ENCODE measurements at places on chromosomes 6 and 20.

GRCh38 chr6:122494665-122495272 is 23.2 kb upstream of the SERINC1 start:
- DNase-seq, result no peak

DNA sequence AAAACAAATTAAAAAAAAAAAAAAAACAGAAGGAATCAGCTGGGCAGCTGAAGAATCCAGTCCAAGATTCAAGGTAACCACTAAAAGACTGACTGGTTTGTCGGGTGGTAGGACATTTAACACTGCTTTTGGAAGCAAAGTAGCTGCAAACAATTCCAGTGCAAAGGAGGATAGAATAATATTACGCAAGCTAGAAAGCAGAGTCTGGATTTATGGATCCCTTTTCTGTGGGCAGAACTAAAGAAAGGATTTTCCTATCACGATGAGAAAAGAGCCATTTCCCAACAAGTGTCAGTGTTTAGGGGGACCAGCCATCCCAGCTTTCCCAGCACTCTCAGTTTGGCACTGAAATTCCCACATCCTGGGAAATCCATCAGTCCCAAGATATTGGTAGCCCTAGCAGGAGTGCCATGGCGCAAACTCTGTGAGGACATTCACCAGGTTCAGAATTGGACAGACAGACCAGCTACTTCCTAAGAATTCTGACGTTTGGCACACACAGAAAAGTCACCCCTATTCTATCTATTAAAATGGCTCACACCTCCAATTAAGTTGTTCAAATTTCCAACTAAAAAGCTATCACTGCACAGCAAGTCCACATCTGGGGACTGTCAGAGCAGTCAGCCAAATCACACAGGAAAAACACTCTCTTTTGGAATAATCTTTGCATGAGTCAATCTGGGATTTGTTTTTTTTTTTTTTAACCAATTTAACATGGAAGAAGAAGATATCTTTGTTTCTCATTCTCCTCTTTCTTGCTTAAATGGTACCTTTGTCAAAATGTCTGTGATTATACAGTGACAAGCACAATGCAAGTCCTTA is 356.8 kb upstream of the ARID1B start:
- DNase-seq, result peak; percentile 22

DNA sequence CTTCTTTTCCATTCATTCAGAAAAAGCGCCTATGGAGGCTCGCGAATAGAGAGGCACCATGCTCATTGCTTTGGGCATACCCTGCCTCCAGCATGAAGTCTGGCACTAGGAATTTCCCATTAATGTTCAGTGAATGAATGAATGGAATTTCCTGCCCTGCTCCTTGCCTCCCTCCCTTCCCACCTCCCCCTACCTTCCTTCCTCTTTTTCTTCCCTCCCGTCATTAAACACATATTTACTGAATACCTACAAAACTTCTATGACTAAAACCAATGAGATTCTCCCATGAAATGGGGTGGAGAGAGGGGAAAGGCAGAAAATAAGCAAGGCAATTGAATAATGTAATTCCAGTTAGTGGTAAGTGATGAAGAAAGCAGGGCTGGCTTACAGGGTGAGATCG is 213.8 kb upstream of the AGPAT4 start:
- no peak for DNase-seq

- DNase-seq, result no peak
These were observed 67.6 kb upstream of the MPC1 start for GRCh38 chr6:166450167-166450873.

GRCh38 chr20:46673394-46674252 is 15.6 kb downstream of the TP53RK start:
- DNase-seq, result no peak

DNA sequence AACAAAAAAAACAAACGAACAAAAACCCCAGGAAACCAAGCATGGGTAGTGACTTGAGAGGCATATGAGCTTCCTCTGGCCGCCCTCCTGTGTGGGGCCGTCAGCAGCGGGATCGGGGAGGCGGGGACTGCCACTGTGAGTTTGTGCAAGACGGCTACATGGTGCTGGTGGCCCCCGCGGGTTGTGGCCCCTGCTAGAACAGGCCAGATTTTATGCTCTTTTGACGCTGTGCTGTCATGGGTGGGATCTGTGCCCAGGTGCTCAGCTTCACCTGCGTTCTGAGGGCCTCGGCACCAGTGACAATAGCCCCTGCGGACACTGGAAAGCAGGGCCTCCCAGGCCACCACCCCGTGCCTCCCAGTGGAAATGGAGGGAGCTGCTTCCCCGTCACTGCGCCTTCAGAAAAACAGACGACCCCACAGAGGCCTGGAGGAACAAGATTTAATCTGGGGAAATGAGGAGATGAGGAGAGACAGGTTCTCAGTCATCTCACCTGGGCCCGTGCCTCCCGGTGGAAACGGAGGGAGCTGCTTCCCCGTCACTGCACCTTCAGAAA is 4.7 kb upstream of the KCNQ2 start:
- DNase-seq, result no peak

- DNase-seq, result no peak
These were observed 57.4 kb upstream of the SLCO4A1 start for GRCh38 chr20:62584671-62585460.

DNA sequence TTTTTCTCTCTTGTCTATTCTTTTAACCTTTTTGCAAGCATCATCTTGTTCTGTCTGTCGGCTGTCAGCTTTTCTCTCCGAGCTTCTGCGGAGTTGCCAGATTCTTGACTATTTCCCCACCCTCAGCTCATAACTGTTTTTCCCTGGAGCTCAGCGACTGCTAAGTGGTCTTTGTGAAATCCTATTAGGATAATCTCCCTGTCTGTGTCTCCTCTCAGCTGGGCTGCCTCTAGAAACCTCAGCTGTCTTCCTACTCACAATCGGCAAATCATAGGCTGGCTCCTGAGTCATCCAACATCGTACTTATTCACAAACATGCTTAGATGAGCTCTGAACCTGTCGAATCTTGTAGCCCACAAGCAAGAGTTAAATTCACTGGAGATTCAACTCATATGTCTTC is 332.3 kb downstream of the PTPRT start:
- no peak for DNase-seq

- DNase-seq, result peak; percentile 57
These were observed 71.5 kb downstream of the HFE start for GRCh38 chr6:26158581-26159356.

GRCh38 chr20:16758454-16759180 is 10.5 kb downstream of the OTOR start:
- no peak for DNase-seq

DNA sequence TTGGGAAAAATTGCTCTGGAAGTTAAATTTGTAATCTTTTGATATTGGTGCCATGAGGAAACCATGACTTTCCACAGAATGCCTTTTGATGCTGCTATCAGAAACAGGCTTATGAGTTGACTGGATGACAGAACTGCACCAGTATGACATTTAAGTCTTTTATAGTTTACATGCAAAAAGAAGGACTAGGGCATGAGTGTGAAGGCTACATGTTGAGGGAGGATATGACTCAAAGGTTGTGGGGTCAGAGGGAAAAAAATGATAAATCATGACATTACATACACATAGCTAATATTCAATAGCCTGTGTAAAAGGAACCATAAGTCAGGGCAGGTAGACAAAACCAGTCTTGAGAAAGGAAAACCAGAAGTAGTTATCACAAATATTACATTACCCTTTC is 182.2 kb downstream of the COL12A1 start:
- no peak for DNase-seq

GRCh38 chr20:50098259-50098658 is 14.7 kb downstream of the UBE2V1 start:
- no peak for DNase-seq

- DNase-seq, result no peak
These were observed 15.5 kb downstream of the RTF2 start for GRCh38 chr20:56483970-56484369.

GRCh38 chr6:100057941-100058340 is 63.9 kb upstream of the MCHR2 start:
- no peak for DNase-seq

DNA sequence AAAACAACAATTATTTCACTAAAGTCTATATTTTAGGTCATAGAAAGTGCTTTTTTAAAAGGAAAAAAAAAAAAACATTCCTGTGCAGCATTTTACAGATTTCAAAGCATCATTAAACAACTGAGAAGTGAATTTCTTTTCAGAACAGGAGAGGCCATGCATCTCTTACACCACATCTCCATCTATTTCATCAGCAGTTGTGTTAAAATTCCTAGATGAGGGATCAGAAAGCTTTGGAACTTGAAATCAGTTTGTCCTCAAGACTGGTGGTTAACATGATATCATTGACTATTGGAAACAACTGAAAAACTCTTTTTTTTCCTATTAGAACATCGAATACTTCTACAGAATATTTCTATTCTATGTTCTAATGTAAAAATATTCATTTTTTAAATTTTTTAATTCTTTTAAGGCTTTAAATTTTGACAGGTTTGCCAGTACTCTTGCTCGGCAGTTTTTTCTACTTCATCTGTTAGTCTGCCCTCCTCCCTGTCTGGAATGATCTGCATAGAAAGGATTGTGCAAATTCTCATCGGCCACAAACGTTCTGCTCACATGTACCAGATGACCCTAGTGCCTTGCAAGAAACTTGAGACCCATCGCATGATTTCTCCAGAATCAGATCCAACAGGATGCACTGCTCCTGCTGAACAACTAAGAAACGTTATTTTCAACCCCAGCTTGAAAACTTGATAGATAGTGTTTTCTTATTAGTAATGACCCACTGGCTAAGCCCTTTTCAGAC is 411.0 kb upstream of the AGPAT4 start:
- no peak for DNase-seq

GRCh38 chr6:87391334-87391733 is 16.4 kb upstream of the CFAP206 start:
- peak; percentile 23 for DNase-seq

GRCh38 chr6:66995669-66996068 is 1288.6 kb upstream of the EYS start:
- DNase-seq, result no peak

GRCh38 chr6:90870561-90870960 is 283.7 kb upstream of the MAP3K7 start:
- DNase-seq, result no peak

- no peak for DNase-seq
These were observed 1166.3 kb upstream of the CITED2 start for GRCh38 chr6:140540743-140541142.

- no peak for DNase-seq
These were observed 68.6 kb downstream of the GFOD1 start for GRCh38 chr6:13418844-13419243.

DNA sequence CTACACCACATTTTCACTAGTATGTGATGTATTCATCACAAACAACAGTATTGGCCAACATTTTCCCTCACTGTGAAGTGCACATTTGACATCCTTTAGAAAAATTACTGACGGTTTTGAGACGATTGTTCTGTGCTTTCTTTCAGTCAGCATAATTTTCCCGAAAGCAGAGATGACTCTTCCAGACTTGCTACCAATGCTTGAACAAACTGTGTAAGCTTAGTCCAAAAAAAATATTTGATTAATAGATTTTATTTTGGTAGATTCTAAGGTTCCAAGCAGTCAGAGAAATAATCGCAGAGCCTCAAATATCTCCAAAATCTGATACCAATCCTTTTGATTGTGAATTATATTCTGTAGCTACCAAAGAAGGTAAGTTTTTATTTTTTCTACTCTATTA is 151.1 kb upstream of the ESR1 start:
- no peak for DNase-seq

- DNase-seq, result no peak
These were observed 43.8 kb upstream of the DSE start for GRCh38 chr6:116326996-116327395.

- DNase-seq, result peak; percentile 19
These were observed 644 bp downstream of the MAD2L1BP start for GRCh38 chr6:43636308-43636659.

- peak; percentile 46 for DNase-seq
These were observed 33.0 kb upstream of the KIAA1586 start for GRCh38 chr6:57013521-57013926.

GRCh38 chr20:11110535-11110934 is 436.7 kb upstream of the JAG1 start:
- DNase-seq, result no peak

GRCh38 chr6:11414176-11414963 is 123.2 kb upstream of the TMEM170B start:
- no peak for DNase-seq

- DNase-seq, result no peak
These were observed 529.3 kb downstream of the QKI start for GRCh38 chr6:163943607-163944385.

GRCh38 chr6:155130161-155130853 is 133.5 kb upstream of the CLDN20 start:
- no peak for DNase-seq

GRCh38 chr6:167446046-167446445 is 121.2 kb downstream of the TTLL2 start:
- DNase-seq, result no peak

GRCh38 chr20:50695135-50695872 is 4.0 kb upstream of the RIPOR3 start:
- DNase-seq, result no peak

- DNase-seq, result no peak
These were observed 50.6 kb downstream of the PDSS2 start for GRCh38 chr6:107408714-107409113.

DNA sequence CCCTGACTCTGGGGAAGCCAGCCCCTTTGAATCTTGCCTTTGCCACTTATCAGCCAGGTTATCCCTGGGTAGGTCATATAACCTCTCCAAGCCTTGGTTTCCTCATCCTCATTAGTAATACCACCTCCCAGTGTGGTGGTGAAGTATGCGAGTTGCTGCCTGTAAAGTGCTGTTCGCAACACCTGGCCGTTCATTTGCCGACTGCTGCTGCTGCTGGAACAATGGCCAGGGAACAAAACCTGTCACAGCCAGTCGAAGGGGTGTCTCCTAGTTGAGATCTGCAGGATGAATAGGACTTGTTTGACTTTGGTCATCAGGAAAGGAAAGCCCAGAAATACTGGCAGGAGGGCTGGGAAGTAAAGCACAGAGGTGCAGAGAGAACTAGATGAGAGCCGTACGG is 6.1 kb downstream of the MANBAL start:
- DNase-seq, result no peak

GRCh38 chr20:1568163-1568490 is 10.6 kb upstream of the SIRPD start:
- DNase-seq, result no peak

DNA sequence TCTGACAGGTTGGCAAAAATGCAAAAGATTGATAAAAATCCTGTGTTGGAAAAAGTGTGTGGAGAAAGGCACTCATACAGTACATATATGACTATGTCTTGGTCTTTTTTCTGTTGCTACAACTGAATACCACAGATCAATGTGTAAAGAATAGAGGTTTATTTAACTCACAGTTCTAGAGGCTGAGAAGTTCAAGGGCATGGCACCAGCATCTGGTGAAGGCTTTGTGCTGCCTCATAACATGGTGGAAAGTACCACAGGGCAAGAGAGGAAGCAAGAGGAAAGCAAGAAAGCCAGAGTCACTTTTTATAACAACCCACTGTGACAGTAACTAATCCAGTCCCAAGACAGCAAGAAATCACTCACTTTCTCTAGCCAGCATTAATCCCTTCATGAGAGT is 57.5 kb downstream of the ALDH8A1 start:
- no peak for DNase-seq

GRCh38 chr6:158916617-158917016 is 83.4 kb downstream of the RSPH3 start:
- no peak for DNase-seq
